PC-3 (cell line): ENCODE measurements at places on chromosomes 11 and 22. TPM values are rescaled to one million over a fixed set of nuclear protein-coding genes. Genes with fewer than 3 reads are reported as not detected.

GRCh38 chr22:19815093-19815822 is 39.4 kb downstream of the GNB1L start:
- DNase-seq: no peak

DNA sequence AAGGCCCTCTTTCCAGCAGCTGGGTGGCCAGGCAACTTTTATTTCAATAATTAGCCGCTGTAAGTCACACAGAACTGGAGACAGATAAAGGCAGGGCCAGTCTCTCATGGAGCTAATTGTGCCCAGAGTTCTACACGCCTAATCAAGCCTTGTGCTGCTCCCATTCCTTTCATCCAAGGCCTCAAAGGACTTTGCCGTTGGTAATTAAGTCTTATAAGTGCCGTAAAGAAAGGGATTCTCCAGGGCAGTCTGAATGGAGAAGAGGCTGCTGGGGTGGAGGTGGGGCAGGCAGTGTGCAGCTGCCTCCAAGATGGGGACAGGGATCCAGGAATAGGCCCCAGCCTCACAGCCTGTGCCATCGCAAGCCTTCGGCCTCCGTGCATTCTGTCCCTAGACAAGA is 357.9 kb downstream of the TENM4 start:
- no peak for DNase-seq

C11orf42 gene
- not detected in 2 replicates for total RNA-seq

- DNase-seq: no peak
These were observed 63.4 kb downstream of the SMIM38 start for GRCh38 chr11:69218946-69219720.

OR10A3 gene
- not detected in 2 replicates for total RNA-seq

GRCh38 chr11:10375280-10375971 is 70.6 kb downstream of the ADM start:
- peak; percentile 93 for DNase-seq

UPK3A gene
- 1.1 TPM in 1 of 2 replicates, not detected in the other for total RNA-seq

DNA sequence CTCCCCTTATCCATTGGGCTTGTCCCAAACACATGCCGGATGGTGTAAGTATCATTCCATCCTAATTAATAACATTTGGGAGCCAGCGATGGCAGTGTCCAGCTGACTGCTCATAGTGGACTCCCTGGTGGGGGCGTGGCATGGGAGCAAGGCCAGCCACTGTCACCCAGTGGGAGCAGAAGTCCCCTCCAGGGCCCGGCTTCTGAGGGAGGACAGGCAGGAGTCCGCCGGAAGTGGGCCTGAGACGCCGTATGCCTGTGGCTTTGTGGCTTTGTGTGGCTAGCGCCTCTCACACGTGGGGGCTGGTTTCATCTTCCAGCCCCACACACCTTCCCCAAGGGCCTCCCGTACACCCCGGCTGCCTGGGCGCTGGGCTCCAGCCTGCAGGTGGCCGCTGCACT is 124.5 kb downstream of the KCNQ1 start:
- DNase-seq: no peak

OR2D2 gene
- total RNA-seq: 0.11 TPM in 1 of 2 replicates, not detected in the other

DNA sequence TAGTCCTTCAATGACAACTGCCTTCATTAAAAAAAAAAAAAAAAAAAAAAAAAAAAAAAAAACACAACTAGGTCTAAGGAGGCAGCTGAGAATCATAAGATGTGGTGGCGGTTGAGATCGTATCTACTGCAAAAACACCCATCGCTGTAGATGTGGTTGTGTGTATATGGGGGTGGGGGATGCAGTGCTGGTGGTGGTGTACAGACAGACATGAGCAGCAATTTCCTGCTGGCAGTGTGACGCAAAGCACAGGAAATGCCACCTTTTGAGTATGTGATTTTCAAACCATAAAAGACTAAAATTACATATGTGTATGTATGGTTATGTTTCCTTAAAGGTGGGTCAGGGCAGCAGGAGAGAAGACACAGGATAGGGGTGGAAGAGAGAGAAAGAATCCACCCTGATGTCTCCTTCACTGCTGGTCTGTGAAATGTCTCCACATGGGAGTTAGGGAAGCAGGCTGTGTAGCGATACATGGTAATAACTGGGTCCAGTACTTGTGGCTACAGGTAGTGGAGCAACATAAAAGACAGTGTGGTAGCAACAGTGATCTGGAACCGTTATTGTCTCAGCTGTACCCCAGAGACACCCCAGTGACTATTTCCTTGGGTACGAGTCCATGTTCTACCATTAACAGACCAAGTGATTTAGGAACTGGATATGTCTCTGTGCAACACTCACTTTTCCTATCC is 57.9 kb downstream of the SYTL2 start:
- DNase-seq: no peak

AASDHPPT gene
- total RNA-seq: 27.7 and 44.2 TPM in 2 replicates

DNA sequence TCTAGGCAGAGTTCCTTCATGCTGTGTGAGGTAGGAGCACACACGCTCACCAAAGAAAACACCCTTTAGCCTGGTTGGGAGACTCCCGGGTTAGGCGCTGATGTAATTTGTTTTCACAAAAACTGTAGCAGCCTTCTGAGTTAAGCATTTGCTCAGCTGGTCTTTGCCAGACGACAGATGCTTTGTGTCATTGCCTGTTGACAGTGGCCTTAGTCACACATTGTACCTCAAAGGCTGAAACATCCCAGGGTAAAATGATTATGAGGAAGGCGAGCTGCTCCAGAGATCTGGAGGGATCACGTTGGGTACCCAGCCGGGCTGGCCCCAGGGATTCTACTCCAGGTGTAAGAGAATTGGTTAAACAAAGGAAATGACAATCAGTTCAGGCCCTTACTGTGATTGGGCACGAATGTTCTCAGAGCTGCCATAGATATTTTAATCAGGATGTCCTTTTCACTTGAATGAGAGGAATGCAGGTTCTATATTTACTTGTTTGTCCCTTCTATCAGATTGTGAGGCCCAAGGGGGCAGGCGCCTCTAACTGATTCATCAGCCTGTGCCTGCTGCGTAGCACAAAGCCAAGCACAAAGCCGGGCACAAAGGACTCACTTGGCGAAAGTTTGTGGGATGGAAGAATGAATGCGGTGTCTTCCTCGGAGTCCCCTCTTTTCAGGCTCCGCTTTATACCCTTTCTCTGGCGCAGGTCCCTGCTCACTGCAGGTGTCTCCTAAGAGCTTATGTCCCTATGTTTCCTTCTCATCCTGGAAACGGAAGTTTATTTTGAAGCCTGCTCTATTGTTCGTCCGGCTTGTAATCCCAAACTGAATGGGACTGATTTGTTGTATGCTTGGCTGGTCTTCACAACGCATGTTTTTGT is 47.1 kb downstream of the ADM start:
- peak; percentile 72 for DNase-seq

BAIAP2L2 gene
- 0.80 TPM in 1 of 2 replicates, not detected in the other for total RNA-seq

MPEG1 gene
- not detected in 2 replicates for total RNA-seq

GRCh38 chr11:15288863-15289262 is 174.1 kb downstream of the INSC start:
- no peak for DNase-seq

DNA sequence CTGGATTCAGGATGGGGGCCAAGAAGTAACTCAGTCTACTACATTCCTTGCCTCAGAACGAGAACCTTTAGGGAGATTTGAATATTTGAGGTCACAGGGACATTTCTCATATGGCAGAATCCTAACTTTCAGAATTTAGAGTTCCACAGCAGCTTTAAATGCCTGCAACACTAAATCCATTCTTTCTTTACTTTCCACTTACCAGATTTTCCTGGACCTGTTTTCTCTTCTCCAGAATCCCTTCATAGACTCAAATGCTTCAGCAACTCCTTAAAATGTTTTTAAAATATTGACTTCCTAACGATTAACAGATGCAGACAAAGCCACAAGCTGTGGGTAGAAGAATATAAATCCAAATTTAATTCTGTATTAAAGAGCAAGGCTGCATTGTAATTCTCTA is 63.1 kb downstream of the PRSS23 start:
- DNase-seq: no peak

ANKK1 gene
- 0.22 TPM in 1 of 2 replicates, not detected in the other for total RNA-seq

GLYAT gene
- total RNA-seq: not detected in 2 replicates

GRCh38 chr11:71947498-71947897 is 18.7 kb downstream of the RNF121 start:
- no peak for DNase-seq

DNA sequence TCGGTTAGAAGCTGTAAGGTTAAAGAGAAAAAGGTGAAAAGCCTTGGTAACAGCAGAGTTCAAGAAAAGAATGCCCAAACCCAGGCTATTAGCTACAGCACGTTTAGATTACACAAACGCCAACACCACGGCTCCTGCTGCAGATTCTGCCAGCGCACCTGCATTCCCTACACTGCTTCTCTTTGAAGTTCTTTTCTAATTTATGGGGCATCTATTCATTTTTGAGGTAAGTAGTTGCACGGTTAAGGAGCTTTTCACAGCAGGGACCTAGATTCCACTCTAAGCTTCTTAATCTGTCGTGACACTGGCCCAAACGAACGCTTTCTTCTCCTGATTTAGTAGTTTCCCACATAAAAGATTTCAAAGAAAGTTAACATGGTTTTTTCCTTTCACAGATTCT is 38.0 kb upstream of the CHKA start:
- no peak for DNase-seq

TRIM6 gene
- total RNA-seq: 10.1 and 12.6 TPM in 2 replicates

- no peak for DNase-seq
These were observed 130.1 kb upstream of the ZC3H12C start for GRCh38 chr11:109963101-109963500.

DNA sequence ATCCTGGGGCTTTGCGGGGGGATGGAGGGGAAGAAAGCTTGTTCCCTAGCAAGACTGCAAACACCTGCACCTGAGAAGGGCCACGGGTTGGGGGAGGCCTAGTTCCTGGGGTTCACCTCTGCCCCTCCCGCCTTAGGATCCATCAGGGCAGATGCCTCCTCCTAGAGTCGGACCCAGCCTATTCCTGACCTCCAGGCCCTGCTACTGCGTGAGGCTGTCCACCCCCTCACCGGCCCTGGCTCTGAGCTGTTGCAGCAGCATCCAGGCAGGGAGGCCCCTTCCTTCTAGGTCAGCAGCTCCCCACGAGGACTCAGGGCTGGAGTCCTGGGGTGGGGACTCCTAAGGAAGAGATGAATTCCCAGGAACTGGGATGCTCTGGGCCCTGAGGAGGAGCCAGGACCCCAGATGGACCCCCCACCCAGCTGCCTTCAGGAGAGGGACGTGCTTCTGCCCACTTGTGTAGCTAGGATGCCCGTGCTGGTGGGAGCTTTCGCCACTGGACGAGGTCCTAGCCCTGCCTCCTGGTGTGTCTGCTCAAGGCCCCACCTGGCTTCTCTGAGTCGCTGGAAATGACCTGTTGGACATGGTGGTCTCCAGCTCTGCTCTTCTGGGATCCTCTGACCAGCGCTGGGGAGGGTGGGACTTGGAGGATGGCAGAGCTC is 10.3 kb downstream of the MRGPRF start:
- DNase-seq: no peak

DNA sequence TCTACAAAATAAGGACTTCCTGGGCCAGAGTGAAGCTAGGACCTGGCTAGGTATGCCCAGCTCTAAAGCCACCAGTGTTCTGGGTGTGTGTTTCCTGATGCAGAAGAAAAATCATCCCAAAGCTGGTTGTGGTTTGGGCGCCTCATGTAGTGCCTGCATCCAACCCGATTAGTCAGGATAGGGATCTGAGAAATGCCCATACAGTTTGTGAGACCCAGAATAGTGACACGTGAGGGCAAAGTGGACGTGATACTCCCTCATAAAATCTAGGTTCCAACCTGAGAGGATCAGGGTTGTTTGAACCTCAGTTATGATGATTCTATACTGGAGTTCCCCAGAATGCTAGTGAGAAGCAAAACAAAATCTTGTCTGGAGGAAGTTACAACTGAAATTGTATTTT is 238.4 kb downstream of the TBC1D22A start:
- no peak for DNase-seq

- no peak for DNase-seq
These were observed 179.4 kb downstream of the ARHGAP42 start for GRCh38 chr11:100866453-100866852.

DNA sequence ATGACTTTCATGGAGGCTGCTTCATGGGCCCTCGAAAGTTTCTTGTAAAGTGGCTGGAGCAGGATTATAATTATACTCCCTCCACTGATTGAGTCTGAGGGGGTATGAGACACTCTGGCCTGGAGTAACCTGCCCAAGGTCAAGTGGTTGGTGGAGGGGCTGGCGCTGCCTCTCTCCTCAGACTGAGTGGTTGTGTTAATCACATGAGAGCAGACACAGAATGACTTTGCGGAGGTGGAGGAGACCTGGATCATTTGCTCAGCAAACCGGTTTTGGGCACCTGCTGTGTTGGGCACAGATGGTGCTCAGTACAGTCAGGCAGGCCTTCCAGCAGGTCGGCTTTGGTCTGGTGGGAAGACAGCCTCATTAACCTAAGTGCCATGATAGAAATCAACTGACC is 11.8 kb downstream of the BCR start:
- no peak for DNase-seq

CCDC73 gene
- 0.04 TPM in 1 of 2 replicates, not detected in the other for total RNA-seq

C11orf86 gene
- not detected in 2 replicates for total RNA-seq

CD3D gene
- total RNA-seq: not detected in 2 replicates

DNA sequence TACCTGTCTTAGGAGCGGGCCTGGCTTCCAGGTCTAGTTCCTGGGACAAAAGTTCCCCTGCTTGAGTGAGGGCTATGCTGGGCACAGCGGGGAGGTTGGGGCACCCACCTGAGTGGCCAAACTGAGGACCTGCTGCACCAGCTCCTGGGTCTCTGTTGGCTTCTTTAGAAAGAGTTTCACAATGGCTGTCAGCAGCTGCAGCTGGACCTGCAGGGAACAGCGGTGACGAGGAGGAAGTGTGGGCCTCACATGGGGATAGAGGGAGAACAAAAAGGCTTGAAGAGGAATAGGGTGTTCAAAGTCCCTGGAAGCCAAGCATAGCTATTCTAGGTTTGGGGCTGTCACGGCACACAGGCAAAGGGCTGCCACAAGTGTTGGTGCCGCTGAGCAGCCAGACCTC is 26.7 kb upstream of the RASL10A start:
- no peak for DNase-seq

GRCh38 chr11:72859126-72859525 is 44.9 kb downstream of the ATG16L2 start:
- DNase-seq: no peak

GRCh38 chr11:2942872-2943710 is 13.9 kb upstream of the PHLDA2 start:
- DNase-seq: no peak

DNA sequence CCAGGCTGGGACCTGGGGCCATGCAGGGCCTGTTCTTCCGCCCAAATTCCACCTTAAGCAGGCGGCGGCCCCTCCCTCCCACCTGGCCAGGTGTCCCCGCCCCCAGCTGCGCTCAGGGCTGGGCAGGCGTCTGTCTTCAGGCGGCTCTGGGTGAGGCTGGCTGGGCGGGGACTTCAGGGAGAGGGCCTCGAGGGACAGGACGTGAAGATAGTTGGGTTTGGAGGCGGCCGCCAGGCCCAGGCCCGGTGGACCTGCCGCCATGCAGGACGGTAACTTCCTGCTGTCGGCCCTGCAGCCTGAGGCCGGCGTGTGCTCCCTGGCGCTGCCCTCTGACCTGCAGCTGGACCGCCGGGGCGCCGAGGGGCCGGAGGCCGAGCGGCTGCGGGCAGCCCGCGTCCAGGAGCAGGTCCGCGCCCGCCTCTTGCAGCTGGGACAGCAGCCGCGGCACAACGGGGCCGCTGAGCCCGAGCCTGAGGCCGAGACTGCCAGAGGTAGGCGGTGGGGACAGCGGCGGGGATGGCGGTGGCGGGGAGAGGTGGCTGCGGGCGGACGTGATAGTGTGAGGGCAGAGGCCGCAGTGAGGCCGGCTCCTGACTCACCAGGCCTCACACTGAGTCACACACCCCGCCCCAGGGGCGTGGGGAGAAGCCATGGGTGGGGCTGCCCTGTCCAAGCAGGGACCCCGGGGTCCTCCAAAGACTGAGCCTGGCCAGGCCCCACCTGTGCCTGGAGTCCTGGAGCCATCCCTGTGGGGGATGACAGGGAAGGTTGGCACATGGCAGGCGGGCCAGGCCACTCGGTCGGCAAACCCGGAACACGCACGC is at the start of gene PKP3:
Gene PKP3 (plus strand): TSS at position 176 of the 824 bp plus-strand sequence. CDS start 84 bp downstream, at position 260.
- DNase-seq: peak; percentile 93
